Right renal cortex interstitium (tissue), 3 donors: ENCODE measurements at places on chromosomes 7 and 10.

DNA sequence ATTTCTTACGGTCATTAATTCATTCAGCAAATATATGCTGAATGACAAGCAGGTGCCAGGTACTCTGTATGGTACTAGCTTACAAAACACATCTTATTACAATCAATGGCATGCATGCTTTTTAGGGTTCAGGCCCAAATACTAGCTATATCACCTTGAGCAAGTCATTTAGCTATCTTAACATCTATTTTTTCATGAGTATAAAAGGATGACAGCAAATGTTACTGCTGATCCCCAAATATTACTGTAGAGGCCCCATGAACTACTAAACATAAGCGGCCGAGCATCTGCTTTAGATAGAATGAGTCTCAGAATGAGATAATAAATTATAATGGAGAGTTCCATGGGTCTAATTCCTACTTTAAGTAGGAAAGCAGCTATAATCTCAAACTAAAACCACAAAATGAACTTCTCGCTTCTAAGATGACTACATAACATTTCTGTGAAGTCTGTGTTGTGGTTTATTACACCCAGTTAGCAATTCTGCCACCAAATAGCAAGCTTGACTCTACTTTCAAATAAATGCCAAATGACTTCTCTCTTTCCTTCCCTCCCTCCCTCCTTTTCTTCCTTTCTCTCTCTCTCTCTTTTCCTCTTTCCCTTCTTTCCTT is 113.7 kb upstream of the LRRN3 start:
- DNase-seq: no peak

GRCh38 chr10:75825235-75825634 is 393.8 kb downstream of the LRMDA start:
- DNase-seq: no peak

DNA sequence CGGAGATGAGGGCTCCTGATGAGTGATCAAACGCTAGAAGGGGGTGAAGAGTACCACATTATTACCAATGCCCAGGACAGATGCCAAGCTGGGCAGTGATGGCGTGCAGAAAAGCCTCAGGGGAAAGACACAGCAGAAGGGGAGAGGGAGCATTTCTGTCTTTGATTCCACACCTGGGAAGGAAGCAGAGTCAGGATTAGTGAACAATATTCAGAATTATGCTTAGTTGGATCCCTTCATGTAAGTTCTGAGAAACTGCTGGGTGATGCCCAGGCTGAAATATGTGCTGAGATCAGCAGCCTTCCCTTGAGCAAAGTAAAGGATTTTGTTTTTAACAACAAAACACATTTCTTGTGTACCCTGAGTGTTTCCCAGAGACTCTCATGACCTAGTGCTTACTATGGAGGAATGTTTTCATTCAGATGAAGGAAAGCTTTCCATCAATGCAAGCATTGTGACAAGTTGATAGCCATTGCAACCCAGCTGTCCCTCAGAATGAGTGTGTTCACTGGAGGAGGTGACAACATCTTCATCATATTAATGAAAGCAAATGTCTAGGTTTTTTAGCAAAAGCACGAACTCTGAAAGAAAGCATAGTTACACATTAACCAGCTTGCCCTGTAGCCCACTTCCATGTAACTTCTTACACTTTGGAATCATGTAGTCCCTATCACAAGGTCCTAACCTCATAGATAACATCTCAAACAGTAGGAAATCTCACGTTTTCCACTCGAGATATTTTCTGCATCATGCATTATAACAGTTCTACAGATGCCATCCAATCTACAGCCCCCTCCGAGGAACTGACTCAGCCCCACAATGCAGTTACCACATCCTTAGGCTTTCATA is 23.8 kb upstream of the AKR1C1 start:
- DNase-seq: no peak

- DNase-seq: no peak
These were observed 3.6 kb upstream of the HTR5A start for GRCh38 chr7:155066417-155066950.

GRCh38 chr7:27248911-27249723 is 6.5 kb downstream of the EVX1 start:
- no peak for DNase-seq

DNA sequence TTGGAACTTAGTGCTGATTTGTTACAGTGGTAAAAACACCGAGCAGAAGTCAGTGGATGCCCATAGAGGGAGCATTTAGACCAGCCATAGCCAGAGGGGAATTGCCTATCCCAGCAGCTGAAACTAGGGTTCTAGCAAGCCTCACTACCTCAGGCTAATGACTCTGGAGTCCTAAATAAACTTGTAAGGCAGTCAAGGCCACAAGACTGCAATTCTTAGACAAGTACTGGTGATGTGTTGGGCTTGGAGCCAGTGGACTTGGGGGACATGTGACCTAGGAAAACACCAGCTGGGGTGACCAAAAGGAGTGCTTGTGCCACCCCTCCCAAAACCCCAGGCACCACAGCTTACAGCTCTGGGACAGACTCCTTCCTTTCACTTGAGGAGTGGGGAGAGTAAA is 209.0 kb downstream of the MAGI2 start:
- DNase-seq: no peak
